Heart right ventricle (tissue), 16 donors: ENCODE measurements at places on chromosomes 6 and 20. TPM values are rescaled to one million over a fixed set of nuclear protein-coding genes. Genes with fewer than 3 reads are reported as not detected.

GRCh38 chr20:10051185-10051584 is 16.4 kb downstream of the ANKEF1 start:
- H3K36me3 ChIP-seq: no peaks in the 10 kb centered on the region
- no peak overlapping the region for H3K4me3 ChIP-seq
- no peaks in the 10 kb centered on the region for H3K4me1 ChIP-seq
- H3K27ac ChIP-seq: no peak overlapping the region
- DNase-seq: no peak
- H3K27me3 ChIP-seq: no peaks in the 10 kb centered on the region

GRCh38 chr20:22491194-22491505 is 93.2 kb downstream of the FOXA2 start:
- peaks cover 54% of the 10 kb centered on the region for H3K27me3 ChIP-seq
- DNase-seq: no peak
- H3K27ac ChIP-seq: no peak overlapping the region
- H3K4me1 ChIP-seq: no peaks in the 10 kb centered on the region
- no peak overlapping the region for H3K4me3 ChIP-seq
- no peaks in the 10 kb centered on the region for H3K36me3 ChIP-seq

The SOD2 gene
- total RNA-seq: 720 TPM

- no peak overlapping the region for H3K4me3 ChIP-seq
- no peak overlapping the region for H3K27ac ChIP-seq
- no peaks in the 10 kb centered on the region for H3K36me3 ChIP-seq
- no peak for DNase-seq
Observed at GRCh38 chr20:6818033-6818808, 50.7 kb downstream of the BMP2 start.

The PCSK2 gene
- total RNA-seq: not detected

- H3K4me1 ChIP-seq: no peaks in the 10 kb centered on the region
- no peak overlapping the region for H3K4me3 ChIP-seq
- H3K27me3 ChIP-seq: peaks cover 21% of the 10 kb centered on the region
- no peak overlapping the region for H3K27ac ChIP-seq
Observed at GRCh38 chr6:42175860-42176259, 2.7 kb downstream of the GUCA1A start.

- no peaks in the 10 kb centered on the region for H3K36me3 ChIP-seq
- no peak overlapping the region for H3K4me3 ChIP-seq
- no peak overlapping the region for H3K27ac ChIP-seq
- H3K27me3 ChIP-seq: peaks cover 4% of the 10 kb centered on the region
Observed at GRCh38 chr6:423799-424345, 32.3 kb downstream of the IRF4 start.

The RIPOR3 gene
- 9.2 TPM for total RNA-seq

DNA sequence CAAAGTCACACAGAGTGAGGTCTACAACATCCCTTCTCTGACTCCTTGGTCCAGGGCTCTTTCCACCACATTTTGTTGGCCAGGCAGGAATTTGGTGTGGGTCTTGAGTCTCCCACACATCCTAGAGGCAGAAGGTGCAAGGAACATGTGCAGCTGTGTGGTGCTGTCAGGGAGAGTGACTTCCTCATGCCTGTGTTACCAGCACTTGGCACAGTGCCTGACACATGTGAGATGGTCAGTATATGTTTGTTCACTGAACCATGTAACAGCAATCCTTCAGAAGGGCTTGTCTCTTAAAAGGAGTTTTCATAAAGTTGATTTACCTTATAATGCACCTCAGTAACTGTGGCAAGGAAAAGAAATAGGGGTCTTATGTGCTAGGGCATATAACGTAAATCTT is 168.5 kb downstream of the CDC5L start:
- H3K36me3 ChIP-seq: no peaks in the 10 kb centered on the region
- H3K27ac ChIP-seq: no peak overlapping the region
- DNase-seq: no peak
- no peak overlapping the region for H3K4me3 ChIP-seq
- peaks cover 17% of the 10 kb centered on the region for H3K27me3 ChIP-seq
- H3K4me1 ChIP-seq: no peaks in the 10 kb centered on the region

The FBXO30 gene
- 12.3 TPM for total RNA-seq

DNA sequence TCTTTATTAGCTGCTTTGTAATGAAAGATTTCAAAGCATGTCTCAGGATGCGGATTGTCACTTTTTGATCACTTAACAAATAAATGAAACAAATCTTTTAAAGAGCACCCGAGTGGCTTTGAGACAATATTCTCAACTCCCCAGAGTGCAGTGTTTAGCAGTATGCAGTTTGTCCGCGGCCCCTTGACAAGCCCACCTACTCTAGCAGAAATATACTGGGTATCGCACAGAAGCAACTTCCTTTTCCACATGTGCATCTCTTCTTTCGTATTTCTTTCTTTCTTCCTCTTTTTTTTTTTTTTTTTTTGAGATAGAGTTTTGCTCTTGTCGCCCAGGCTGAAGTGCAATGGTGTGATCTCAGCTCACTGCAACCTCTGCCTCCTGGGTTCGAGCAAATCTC is 84.5 kb upstream of the FAM184A start:
- no peak overlapping the region for H3K4me3 ChIP-seq
- DNase-seq: no peak
- no peaks in the 10 kb centered on the region for H3K27me3 ChIP-seq
